ENCODE measurements at places on chromosomes 6 and 20. TPM values are rescaled to one million over a fixed set of nuclear protein-coding genes. Genes with fewer than 3 reads are reported as not detected.

- H3K4me1 ChIP-seq, result no peaks in the 10 kb centered on the region
- H3K36me3 ChIP-seq, result no peaks in the 10 kb centered on the region
- DNase-seq, result no peak
- no peak overlapping the region for H3K4me3 ChIP-seq
- H3K27ac ChIP-seq, result no peak overlapping the region
Measured at GRCh38 chr6:19205076-19205475, 632.1 kb upstream of the ID4 start.

- H3K27ac ChIP-seq, result no peak overlapping the region
- peaks cover 8% of the 10 kb centered on the region for H3K4me1 ChIP-seq
- no peak for DNase-seq
- H3K36me3 ChIP-seq, result no peaks in the 10 kb centered on the region
- H3K27me3 ChIP-seq, result no peaks in the 10 kb centered on the region
- no peak overlapping the region for H3K4me3 ChIP-seq
Measured at GRCh38 chr6:36733300-36733699, 35.7 kb downstream of the RAB44 start.

The HTR1E gene
- not detected for total RNA-seq

The POM121L2 gene
- not detected for total RNA-seq

GRCh38 chr6:143026696-143027449, 33.8 kb upstream of the AIG1 start:
- H3K4me3 ChIP-seq, result no peak overlapping the region
- H3K36me3 ChIP-seq, result no peaks in the 10 kb centered on the region
- H3K27ac ChIP-seq, result no peak overlapping the region
- no peaks in the 10 kb centered on the region for H3K27me3 ChIP-seq

GRCh38 chr20:62148908-62149314, 5.3 kb downstream of the SS18L1 start:
- H3K27me3 ChIP-seq, result no peaks in the 10 kb centered on the region
- peaks cover 9% of the 10 kb centered on the region for H3K36me3 ChIP-seq
- DNase-seq, result no peak
- no peak overlapping the region for H3K4me3 ChIP-seq

The OR2J3 gene
- not detected for total RNA-seq

The PGC gene
- not detected for total RNA-seq

DNA sequence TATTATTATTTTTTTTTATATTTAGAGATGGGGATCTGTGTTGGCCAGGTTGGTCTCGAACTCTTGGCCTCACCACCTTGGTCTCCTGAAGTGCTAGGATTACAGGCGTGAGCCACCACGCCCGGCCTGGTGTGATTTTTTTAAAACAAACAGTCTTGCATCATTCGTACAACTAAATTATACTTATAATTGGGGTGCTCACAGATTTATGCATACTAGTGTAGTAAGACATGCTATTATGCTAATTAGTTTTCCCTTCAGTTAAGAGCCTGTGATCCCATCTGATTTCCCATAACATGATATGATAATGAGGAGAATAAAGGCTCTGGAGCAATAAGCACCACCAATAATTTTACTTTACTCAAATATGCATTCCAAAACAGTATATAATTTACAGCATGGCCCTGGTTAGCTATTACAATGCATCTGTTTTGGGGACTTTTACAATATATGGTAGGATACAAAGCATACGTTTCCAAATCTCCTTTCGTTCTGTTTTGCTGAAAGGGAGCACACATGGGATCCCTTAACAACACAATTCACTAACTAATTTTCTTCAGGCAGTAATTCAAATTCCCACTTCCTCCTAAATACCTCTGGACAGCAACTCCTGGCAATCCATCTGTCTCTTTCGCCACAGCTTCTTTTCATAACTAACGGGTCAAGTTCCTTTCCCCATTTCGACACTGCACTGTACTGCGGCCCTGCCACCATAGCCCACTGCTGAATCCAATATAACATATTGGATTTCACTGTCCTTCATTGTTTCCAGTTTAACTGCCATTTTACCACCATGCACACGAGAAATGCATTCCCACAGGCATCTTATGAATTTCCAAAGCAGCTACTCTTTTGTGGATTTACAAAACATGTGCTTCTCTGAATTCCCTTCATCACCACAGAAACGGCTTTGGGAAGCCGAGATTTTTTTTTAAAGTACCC, 1.7 kb downstream of the NUDT3 start:
- H3K4me1 ChIP-seq, result peaks cover 22% of the 10 kb centered on the region
- H3K27me3 ChIP-seq, result no peaks in the 10 kb centered on the region
- H3K4me3 ChIP-seq, result peak overlapping the region; percentile 88
- peak overlapping the region; percentile 94 for H3K27ac ChIP-seq

DNA sequence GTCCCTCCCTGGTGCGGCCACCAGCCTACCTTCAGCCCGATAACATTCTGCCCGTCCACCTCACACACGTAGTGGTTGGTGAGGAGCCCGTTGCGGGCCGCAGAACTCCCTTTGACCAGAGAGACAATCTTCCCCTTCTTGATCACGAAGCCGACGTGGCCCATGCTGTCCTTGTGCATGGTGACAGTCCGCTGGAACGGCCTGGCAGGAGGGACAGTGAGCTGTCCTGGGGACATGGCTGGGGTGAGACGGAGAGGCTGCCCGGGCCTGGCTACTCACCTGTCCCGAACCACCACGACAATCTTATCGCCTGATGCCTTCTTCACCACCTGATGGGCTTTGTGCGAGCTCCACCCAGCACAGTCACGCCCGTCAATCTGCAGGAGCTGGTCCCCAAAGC, 16.6 kb downstream of the SDCBP2 start:
- H3K4me3 ChIP-seq, result no peak overlapping the region
- no peaks in the 10 kb centered on the region for H3K27me3 ChIP-seq
- H3K36me3 ChIP-seq, result no peaks in the 10 kb centered on the region
- no peak overlapping the region for H3K27ac ChIP-seq
- H3K4me1 ChIP-seq, result peaks cover 5% of the 10 kb centered on the region

The DLL1 gene
- total RNA-seq, result 1.2 TPM

All from A673 (cell line).